Left ventricle myocardium superior (tissue), 1 donor: ENCODE measurements at places on chromosomes 7 and 10. TPM values are rescaled to one million over a fixed set of nuclear protein-coding genes. Genes with fewer than 3 reads are reported as not detected.

RBM20 gene
- 114 TPM for total RNA-seq

RAPGEF5 gene
- 11.4 TPM for total RNA-seq

PNLIPRP3 gene
- not detected for total RNA-seq

EPHB6 gene
- total RNA-seq = 3.9 TPM

TAS2R41 gene
- total RNA-seq = not detected

WIPF3 gene
- 6.2 TPM for total RNA-seq
